Articular chondrocyte of knee joint (primary cell): ENCODE measurements at places on chromosomes 1 and 21. TPM values are rescaled to one million over a fixed set of nuclear protein-coding genes. Genes with fewer than 3 reads are reported as not detected.

Gene C1orf87
- total RNA-seq: 0.11 TPM in 1 of 2 replicates, not detected in the other

Gene TRIM67
- total RNA-seq: under 0.01 and 0.22 TPM in 2 replicates

Gene OR2M7
- total RNA-seq: not detected in 2 replicates

Gene OVAAL
- total RNA-seq: 0.11 TPM in 1 of 2 replicates, not detected in the other

Gene GPR52
- total RNA-seq: 3.3 and 4.1 TPM in 2 replicates

Gene TMPRSS3
- not detected in 2 replicates for total RNA-seq
